GM23338 (cell line): ENCODE measurements at places on chromosomes 11 and 22. TPM values are rescaled to one million over a fixed set of nuclear protein-coding genes. Genes with fewer than 3 reads are reported as not detected.
A peak's percentile ranks its signal among the peaks of the same experiment; 100 is the strongest.

DNA sequence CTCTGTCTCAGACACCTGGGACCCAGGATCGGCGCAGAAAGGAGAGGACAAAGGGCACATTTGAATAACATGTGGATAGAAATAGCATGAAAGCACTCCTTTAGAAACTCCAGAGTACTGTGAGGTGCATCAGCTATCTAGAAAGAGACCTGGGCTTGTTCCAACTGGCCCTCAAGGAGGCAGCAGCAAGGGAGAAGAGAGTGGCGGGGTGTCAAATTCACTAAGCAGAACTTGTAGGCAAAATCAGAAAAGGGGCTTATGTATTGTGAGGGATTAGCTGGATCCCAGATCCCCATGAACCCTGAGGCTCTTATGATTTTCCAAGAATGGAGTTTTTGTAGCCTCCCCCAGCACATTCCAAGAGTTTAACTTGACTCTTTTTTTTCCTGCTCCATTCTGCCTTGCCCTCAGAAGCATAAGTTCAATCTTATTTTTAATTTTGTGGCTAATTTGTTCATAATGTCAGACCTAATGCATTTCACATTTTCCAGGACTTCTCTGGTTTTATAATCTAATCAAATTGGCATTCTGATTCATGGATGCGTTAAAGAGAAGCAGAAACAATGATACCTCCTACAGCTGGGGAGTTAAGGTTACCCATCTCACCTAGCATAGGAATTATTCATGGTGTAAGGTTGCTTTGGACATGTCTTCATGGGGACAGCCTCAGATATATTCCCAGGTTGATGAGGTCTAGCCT lies 33.6 kb downstream of the USH1C start:
- DNase-seq = no peak

DNA sequence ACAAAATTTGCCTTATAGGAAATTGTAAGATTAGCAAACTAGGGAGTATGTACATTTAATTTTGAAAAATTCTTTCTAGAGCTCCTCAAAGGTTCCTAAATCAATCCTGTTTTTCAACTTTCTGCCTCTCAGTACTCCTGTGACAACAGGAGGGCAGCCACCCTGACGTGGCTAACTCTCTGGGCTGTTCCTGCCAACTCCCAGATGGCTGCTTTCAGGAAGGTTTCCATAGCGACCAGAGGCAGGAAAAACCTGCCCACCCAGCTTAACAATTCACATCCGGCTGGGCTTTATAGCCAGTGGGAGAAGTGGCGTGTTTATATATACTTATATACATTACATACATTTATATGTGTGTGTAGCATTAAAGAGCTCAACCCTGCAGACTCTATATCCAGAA lies 26.5 kb downstream of the SGSM3 start:
- peak; percentile 79 for DNase-seq

DNA sequence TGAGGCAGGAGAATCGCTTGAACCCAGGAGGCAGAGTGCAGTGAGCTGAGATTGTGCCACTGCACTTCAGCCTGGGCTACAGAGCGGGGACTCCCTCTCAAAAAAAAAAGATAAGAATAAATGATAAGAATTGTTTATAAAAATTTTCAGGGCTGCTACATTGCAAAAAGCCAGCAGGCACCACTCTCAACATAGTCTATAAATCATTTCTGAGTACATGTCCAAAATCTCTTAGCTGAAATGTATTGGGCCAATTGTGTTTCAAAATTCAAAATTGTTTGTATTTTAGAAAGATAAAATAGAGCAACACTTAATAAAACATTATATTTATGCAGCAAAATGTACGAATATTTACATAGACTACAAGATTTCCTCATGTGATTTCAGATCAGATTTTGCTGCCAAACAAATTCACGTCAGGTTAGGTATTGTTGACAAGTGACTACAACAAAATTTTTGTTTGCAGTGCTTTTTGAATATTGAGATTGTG lies 13.9 kb downstream of the PGR start:
- no peak for DNase-seq

DNA sequence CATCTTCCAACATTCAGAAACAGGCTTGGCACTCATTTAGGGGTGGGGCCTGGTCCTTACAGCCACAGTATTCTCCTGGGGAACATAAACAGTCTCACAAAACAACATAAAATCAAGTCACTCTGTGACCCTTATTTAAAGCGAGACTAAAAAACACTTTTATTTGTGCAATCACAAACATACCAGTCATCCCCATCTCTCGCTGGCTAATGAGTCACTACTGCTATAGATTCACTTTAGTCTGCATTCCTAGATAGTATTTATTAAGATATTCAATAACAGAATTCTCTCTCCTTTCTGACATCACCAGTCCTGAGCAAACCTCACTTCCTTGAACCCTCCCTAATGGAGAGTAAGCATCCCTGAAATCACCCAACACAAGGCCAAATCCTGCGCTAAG lies 68.0 kb downstream of the ZBTB44 start:
- no peak for DNase-seq

DNA sequence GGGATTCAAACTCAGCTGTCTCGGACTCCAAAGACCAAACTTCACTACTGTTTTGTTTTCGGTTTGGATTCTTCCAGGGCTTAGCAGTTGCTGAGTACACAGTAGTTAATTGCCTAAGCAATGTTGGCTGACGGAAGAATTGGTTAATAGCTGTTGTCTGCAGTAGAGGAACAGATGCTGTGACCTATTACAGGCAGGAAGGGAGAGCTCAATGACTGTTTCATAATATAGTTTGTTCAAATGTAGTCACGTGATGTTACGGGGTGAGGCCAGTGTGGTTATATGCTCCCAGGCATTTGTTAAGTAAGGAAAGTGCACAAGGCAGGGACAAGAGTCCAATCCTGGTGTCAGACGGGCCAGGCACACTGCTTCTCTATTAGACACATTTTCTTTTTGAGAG lies 222.6 kb upstream of the CCDC90B start:
- DNase-seq = no peak

GRCh38 chr11:115198321-115198741 lies 305.9 kb downstream of the CADM1 start:
- DNase-seq = no peak

DNA sequence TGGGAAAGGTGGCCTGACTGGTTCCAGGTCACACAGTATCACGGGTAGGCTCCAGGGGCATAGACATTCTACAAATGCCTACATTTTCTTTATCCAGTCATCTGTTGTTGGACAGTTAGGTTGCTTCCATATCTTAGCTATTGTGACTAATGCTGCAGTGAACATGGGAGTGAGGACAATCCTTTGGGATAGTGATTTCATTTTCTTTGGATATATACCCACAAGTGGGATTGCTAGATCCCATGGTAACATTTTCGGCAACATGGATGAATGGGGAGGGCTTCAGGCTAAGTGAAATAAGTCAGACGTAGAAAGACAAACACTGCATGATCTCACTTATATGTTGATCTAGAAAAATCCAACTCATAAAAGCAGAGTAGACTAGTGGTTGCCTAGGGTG lies 744.3 kb downstream of the NTM start:
- no peak for DNase-seq

SLC35F2 gene
- 28.9 and 32.5 TPM in 2 replicates for total RNA-seq

- DNase-seq = no peak
Observed at GRCh38 chr11:18295316-18295715, 26.6 kb downstream of the HPS5 start.

DNA sequence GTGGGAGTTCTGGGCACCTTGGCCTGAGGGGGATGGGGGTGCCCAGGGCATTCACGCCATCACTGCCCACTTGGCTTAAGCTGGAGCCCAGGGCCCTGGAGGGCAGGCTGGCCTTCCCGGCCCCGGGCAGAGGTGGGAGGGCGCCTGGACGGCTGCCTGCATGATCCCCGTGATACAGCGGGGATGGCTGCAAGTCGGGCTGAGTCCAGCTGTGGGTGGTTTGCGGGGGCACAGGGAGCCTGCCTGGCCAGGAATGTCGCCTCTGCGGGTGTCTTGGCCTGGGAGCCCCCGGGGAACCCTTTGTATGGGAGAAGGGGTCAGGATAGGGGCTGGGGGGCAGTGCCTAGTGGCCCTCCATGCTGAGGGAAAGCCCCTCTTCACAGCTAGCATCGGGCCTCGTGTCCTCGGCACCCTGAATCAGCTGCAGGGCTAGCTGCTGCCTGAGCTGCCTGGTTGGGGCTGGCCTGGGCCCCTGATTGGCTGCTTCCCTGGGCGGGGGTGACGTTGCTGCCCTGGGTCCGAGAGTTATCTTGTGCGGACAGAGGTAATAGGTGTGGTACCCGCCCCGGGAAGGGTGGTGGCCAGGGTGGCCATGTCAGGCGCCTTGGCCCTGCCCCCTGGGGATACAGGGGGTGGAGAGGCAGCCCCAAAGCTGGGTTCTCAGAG lies 8.3 kb downstream of the BRSK2 start:
- DNase-seq = no peak

DNA sequence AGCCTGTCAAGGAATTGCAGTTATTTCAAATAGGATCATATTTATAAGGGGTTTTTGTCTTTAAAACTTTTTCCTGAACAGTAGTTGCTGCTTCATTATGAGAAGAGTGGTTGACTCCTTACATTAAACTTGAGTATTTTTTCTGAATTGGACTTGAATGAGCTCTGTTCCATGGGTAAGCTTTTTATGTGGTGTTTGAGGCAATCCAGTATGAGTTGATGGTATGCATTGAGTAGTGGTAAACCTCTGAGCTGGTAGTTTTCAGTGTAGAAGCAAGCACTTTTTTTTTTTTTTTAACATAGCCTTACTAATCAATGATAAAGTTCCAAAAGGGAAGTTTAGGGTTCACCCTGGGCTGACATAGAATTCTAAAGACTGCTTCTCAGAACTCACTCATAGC lies 3.4 kb downstream of the KMT2A start:
- no peak for DNase-seq

- no peak for DNase-seq
Observed at GRCh38 chr11:108218455-108218854, 4.0 kb downstream of the NPAT start.

PLA2G3 gene
- total RNA-seq = 31.0 and 34.5 TPM in 2 replicates

MFRP gene
- 0.03 TPM in 1 of 2 replicates, not detected in the other for total RNA-seq

GRCh38 chr11:36296884-36297543 lies 926 bp downstream of the PRR5L start:
- DNase-seq = no peak

DNA sequence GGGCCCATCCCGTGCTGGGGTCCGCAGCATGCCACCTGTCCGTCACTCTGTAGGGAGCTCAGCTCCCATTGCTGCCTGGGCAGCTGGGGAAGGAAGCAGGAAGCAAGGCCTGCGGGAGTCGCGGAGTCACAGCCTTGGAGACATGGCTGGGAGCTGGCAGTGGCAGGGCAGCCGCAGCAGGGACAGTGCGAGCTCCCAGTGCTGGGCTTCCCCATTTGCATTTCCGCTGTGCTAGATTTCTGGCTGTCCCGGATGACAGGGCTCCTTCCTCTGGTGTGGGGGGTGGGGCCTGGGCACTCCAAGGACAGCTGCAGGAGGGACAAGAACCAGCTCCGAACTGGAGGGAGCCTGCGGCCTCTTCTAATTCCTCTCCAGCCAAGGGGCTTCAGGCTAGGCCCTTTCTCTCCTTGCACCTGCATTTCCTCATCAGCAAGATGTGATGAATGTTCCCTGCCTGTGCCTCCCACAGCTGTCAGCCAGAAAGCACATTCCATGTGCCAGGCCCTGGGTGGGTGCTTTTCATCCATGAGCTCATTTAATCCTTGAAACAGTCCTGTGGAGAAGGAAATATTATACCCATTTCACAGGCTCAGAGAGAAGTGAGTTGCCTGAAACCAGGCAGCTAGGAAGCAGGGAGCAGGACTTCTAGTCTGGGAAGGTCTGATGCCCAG lies 48.0 kb downstream of the MYO7A start:
- peak; percentile 72 for DNase-seq

SIRT3 gene
- 5.2 and 7.0 TPM in 2 replicates for total RNA-seq

DNA sequence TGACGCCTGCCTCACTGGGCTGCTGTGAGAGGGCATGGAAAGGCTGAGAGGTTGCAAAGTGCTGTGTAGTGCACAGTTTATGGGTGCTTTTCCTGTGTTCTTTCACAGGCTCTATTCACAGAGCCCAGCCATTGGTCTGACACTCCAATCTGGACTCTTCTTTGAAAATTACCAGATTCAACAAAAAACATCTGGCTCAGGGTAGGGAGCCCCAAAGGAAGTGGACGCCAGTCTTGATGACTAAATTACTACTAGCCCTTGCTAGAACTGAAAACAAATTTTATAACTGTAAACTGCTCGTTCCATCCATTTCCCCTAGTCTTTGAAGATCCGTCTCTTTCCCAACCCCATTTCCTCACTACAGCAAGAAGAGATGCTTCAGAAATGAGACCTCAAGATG lies 178.6 kb downstream of the TENM4 start:
- no peak for DNase-seq
